ENCODE measurements at places on chromosomes 2 and 18. TPM values are rescaled to one million over a fixed set of nuclear protein-coding genes. Genes with fewer than 3 reads are reported as not detected.

Gene MAIP1
- 25.7 TPM for total RNA-seq

Gene FEV
- total RNA-seq, result not detected

Gene TCF4
- total RNA-seq, result 7.3 TPM

Gene GNAL
- total RNA-seq, result 4.4 TPM

Gene RPRM
- not detected for total RNA-seq

Gene GREB1
- total RNA-seq, result 0.11 TPM

Gene CAVIN2
- 8.4 TPM for total RNA-seq

All from foreskin keratinocyte (primary cell).